ENCODE measurements at places on chromosomes 5 and 9.

- DNase-seq, result no peak
Measured at GRCh38 chr5:5178136-5178535, 38.0 kb downstream of the ADAMTS16 start.

DNA sequence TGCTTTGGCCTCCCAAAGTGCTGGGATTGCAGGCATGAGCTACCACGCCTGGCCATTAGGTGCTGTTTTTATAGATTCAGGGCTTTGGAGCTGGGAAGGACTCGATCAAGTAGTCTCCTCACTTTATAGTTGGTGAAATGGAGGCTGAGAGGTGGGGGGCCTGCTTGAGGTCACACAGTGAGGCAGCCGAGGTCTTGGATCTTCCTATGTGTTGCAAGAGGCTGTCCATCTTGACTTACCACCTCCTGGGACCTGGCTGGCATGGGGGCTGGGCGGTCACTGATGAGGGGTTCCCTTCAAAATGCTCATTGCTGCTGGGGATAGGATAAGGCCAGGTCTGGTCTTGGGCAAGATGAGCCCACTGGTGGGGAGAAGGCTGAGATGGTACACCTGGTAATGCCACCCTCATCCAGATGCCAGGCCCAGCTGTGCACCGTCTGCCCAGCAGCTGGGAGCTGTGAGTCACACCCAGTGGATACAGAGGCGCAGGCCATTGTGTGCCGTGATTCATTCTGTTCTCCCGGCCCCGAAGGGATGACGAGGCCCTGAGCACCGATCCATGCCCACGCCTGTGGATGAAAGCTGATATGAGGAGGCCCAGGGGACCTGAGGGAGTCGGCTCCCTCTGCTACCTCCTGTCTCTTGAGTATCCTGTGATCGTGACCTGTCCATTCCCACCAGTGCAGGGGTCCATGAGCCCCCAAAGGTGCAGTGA, 10.5 kb upstream of the NDST1 start:
- DNase-seq, result no peak

GRCh38 chr5:14011089-14012020, 66.9 kb upstream of the DNAH5 start:
- DNase-seq, result peak; percentile 24

DNA sequence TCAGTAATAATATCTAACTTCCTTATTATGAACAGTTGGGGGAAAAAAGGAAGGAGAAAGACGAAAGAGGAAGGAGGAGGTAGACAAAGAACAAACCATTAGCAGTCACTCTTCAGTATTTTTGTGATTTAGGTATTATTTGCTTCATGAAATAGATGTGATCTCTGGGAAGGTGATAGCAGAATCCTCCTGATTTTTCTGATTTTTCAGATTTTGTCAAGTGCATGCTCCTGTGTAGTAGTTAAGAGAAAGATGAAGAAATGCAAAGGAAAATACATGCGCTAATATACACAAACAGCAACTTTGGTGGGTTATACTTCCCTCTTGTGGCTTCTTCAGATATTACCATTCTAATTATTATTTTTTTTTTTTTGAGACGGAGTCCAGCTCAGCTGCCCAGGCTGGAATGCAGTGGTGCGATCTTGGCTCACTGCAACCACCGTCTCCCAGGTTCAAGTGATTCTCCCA, 31.6 kb downstream of the LMNB1 start:
- DNase-seq, result no peak

- no peak for DNase-seq
Measured at GRCh38 chr5:74542482-74542881, 98.0 kb downstream of the ENC1 start.

DNA sequence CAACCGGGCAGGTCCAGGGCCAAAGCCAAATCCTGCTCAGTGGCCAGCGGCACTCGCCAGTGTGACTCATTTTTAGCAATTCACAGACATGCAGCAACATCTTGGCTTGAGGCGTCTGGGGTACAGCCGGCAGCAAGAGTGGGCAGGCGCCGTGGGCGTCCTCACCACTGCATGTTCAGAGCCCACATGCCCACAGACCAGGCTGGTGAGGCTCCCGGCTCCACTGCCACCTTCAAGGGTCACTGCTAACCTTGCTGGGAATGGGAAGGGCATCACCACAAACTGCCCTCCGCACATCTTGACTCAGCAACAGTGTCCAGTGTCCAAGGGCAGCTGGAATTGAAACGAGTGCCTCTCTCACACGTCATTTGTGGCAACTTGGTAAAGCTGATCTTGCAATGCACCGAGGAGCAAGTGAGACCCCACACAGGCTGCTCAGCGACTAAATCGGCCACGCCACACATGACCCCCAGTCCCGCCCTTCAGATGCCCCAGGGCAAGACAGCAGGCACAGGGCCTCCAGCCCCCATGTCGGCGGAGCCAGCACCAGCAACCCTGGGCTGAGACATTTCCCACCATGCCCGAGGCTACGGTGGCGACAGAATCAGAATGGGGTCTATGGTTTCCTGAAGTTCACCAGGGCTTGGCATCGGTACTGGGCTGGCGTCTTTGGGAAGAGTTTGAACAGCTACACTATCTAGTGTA, 140.3 kb downstream of the ROR2 start:
- no peak for DNase-seq

DNA sequence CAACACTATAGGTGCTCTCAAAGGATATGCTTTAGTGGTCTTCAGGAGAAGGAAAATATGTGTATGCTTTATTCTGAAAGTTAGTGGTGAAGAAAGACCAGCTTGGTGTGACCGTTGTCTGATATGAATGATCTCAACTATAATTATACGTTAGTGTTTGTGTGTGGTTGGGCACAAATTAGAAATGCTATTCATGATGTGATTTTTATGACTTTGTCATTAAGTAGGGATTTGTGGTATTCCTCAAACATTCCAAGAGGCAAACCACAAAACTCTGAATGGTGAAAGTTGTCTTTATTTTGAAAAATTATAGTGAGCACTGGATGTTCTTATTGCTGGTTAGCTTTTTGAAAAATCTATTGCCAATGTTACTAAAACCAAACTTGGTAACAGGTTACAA, 6.2 kb upstream of the F2R start:
- DNase-seq, result no peak

- DNase-seq, result no peak
Measured at GRCh38 chr5:173326501-173326960, 1.7 kb downstream of the STC2 start.

DNA sequence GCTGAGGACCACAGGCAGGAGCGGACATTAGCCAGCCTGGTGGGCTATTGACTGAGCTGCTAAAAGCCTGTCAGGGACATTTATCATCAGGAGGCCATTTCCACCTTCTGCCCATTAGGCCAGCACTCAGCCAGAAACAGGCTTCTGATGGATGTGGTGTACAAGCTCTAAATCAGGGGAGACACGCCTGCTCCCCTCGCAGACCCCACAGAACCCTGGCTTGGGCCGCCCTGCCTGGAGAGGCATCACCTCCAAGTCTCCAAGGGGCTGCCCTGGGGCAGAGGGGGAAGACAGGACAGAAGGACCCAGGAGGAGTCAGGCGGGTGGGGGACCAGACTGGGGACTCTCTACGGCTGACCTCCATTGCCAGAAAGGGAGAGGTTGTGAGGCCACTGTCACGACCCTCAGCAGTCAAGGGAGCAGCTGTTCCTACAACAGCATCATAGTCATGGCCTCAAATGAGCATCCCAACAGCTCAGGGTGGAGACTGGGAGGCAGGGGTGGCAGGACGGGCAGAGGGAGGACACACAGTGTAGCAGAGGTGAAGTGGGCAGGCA, 24.0 kb upstream of the TRIM14 start:
- no peak for DNase-seq

DNA sequence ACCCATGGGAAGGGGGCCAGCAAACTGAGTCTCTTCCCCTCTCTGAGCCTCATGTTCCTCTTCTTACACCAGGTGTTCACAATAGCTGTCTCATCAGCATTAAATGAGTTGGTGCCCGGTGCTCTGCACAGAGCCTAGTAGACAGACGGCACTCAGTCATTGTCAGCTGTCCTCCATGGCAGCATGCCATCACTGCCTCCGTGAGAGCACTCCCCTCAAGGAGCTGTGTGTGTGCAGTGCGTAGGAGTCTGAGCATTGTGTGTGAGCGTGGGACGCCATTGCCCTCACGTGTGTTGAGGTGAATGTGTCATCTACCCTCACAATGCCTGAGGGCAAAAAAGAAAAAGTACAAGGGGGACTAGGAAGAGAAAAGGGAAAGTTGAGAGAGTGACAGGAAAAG, 536.5 kb downstream of the CDK5RAP2 start:
- DNase-seq, result no peak

GRCh38 chr5:73955271-73955846, 329.4 kb downstream of the ARHGEF28 start:
- DNase-seq, result no peak

GRCh38 chr9:121798941-121799340, 147.5 kb downstream of the DAB2IP start:
- no peak for DNase-seq

- peak; percentile 78 for DNase-seq
Measured at GRCh38 chr9:134455934-134456755, 129.9 kb downstream of the RXRA start.

DNA sequence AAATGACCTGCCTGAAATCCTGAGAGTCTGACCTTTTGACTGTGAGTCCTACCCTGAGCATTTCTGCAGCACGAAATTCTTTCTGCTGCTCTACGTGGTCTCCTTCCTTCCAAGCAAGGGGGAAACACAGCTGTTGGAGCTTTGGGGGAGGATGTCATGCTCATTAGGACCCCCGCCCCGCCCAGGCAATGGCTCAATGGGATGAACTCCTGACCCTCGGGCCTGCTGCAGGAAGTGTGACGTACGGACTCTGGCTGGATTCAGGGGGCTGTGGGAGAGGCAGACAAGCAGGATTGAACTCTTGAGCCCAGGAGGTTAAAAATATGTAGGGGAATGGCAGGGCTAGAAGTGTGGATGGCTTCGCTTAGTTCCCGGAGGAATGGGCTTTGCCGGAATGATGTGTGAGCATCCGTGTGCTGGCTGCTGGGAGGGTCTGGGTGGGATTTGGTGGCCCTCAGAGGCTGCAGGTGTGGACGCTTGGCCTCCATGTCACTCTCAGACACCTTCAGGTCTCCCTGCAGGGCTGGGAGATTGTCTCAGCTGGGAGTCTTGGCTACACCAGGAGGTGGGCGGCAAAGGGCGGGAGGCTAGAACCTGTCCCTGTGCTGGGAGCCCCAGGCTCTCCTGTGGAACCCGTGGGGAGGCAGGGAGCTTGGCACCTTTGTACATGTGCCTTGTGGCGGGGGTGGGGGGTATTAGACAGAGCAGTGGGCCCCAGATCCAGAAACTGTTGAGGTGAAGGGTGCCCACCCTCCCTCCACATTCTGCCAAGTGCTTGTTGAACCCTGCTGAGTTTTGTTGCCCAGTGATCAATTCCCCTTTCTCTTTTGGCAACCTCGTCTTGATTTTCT, 26.3 kb downstream of the STC2 start:
- DNase-seq, result no peak

DNA sequence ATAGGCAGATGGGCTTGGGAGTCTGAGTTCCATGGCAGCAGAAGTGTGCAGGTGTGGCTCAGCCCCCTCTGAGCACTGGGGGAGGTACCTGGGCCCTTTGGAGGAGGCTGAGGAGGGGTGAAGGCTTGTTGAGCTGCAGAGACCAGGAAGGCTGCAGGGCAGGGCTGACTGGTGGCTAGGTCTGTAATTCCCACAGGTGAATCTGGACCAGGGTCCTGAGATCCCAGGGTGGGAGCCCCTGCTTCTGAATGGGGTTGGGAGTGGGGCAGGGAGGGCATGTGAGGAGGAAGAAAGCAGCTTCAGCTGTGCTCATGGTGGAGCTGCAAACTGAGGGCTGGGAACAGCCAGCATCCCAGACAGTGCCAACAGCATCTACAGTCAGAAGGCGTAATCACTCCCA, 111.1 kb downstream of the CACNA1B start:
- no peak for DNase-seq

- no peak for DNase-seq
Measured at GRCh38 chr9:109913461-109913810, 133.4 kb downstream of the PALM2AKAP2 start.

GRCh38 chr5:176625966-176626875, 4.1 kb downstream of the SNCB start:
- DNase-seq, result no peak

- DNase-seq, result no peak
Measured at GRCh38 chr5:138943599-138944173, 68.6 kb upstream of the LRRTM2 start.

DNA sequence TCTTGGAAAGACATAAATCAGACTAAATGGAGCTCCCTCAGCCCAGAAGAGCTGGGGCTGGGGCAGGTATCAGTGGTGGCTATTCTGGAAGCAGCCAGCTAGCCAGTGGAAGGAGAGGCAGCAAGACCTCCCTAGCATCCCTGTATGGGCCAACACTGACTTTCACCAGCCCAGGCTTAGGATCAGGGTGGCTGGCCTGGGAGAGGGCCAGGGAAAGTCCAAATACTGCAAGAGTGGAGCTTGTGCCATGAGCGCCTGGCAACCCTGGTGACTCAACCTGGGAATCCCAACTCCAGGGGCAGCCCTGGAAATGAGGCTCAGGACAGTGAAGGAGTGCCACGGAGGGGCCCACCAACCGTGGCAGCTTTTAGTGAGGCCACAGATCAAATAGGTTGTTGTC, 7.6 kb upstream of the IRF1 start:
- DNase-seq, result peak; percentile 9

DNA sequence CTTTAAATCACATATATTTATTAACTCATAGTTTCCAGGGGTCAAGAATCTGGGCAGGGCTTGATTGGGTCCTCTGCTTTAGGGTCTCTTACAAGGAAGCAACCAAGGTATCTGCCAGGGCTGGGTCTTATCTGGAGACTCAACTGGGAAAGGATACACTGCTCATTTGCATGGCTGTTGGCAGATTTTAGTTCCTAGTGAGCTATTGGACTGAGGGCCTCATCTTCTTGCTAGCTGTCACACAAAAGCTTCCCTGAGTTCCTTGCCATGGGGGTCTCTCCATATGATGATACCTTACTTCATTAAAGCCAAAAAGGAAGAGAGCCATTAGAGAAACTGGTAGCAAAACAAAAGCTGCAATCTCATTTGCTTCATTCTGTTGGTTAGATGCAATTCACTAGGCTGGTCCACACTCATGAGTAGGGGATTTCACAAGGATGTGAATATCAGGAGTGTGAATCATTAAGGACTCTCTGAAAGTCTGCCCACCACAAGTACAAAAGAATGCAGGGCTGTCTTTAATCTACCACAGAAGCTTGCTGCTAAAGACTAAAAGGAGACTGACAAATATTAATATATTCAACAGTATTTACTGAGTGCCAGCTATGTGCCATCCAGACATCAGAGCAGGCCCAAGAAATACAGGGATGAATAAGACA, 42.0 kb upstream of the TIMD4 start:
- DNase-seq, result no peak

DNA sequence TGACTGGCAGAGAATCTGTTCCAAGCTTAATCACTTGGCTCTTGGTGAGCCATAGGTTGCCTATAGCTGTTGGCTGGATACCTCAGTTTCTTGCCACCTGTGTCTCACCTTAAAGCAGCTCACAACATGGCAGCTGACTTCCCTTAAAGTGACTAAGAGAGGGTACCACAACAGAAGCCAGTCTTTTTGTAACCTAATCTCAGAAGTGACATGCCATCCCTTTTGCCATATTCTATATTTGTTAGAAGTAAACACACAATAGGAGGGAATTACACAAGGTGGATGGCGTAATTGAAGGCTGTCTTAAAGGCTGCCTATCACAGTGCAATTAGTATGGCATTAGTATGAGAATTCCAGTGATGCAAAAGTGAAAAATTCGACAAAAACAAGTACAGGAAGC, 28.1 kb downstream of the NIPBL start:
- DNase-seq, result no peak

GRCh38 chr9:82192211-82192610, 203.6 kb downstream of the SPATA31D1 start:
- DNase-seq, result no peak
